Inflammatory macrophage treated with lipopolysaccharide for 1 hour (primary cell): ENCODE measurements at places on chromosomes 1 and 21.

DNA sequence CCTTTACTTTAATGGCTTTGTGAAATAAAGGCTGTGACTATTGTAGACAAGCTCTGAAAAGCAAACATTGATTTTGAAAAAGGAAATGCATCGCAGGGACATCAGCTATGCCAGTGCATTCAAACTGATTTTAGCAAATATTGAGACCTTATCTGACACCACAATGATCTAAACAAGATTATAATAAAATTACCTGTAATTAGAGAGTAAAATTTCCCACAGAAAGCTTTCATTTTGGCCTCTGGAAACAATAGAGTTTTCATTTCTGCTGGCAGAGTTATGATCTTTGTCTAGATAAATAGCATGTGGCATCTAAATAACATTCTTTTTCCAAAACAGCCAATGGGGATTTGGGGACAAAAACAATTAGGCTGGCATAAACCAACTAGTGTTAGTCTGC lies 650.4 kb upstream of the PRMT6 start:
- DNase-seq: no peak

- no peak for DNase-seq
Observed at GRCh38 chr1:59258412-59259032, 38.4 kb upstream of the FGGY start.

- DNase-seq: peak; percentile 10
Observed at GRCh38 chr1:172499636-172500141, 33.3 kb upstream of the SUCO start.

- no peak for DNase-seq
Observed at GRCh38 chr1:101250222-101250621, 13.4 kb downstream of the S1PR1 start.

- DNase-seq: no peak
Observed at GRCh38 chr1:84686223-84686622, 4.0 kb downstream of the SSX2IP start.

DNA sequence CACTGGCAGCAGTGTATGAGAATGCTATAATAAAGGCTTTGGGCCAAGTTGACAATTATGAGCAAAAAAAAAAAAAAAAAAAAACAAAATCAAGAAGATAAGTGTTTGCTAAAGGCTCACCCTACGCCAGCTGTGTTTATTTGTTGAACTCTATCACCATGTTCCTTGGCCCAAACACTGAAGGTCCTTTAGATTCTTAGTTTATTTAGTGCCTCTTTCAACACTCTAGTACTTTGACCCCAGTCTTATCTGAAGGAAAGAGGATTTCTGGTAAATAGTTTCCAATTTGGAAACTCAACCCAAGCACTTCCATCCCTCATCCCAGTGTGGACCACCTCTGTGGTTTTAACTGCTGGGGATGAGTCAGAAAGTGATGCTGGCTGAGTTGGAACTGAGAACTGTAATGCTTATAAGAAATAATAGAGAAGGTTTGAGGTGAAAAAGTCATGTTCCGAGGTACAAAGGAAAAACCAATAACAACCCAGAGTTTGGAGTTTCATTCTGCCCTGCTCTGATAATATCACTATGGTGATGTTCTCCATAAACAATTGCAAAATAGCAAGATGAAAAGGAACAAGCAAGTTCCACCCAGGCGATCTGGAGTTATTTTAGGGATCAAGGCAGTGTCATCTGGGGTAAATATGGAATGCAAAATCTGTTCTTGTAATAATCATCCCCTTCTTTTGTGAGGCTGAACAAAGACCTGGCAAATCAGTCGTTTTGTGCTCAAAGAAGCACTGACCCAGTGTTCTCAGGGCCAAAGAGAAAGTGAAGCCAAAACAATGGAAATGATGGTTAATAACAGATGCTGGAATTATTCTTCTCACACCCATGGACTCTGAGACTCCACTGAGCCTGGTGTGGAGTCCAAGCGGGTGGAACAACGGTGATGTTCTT lies 19.7 kb upstream of the CAPZB start:
- peak; percentile 60 for DNase-seq

GRCh38 chr1:6475381-6476133 lies 9.6 kb upstream of the TNFRSF25 start:
- no peak for DNase-seq

DNA sequence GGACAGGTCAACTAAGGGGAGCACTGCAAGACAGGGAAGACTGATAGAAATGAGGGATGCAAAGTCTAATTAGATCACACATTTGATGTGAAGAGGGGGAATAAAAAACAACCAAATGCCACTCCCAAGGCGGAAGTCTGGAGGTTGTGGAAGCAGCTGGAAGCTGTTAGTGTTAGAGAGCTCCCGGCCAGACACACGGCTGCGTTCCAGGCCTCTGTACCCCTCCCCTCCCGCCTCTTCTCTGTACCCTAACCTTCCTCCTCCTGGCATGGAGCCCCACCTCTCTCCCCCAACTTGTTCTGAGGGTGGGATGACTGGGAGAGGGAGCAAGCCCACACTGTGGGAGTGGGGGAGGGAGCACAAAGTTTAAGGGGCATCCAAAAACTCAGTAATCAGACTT lies 67.0 kb downstream of the PLEKHA6 start:
- no peak for DNase-seq

- no peak for DNase-seq
Observed at GRCh38 chr1:65769636-65770035, 23.1 kb upstream of the PDE4B start.

- no peak for DNase-seq
Observed at GRCh38 chr1:175792136-175792535, 48.7 kb upstream of the TNR start.

DNA sequence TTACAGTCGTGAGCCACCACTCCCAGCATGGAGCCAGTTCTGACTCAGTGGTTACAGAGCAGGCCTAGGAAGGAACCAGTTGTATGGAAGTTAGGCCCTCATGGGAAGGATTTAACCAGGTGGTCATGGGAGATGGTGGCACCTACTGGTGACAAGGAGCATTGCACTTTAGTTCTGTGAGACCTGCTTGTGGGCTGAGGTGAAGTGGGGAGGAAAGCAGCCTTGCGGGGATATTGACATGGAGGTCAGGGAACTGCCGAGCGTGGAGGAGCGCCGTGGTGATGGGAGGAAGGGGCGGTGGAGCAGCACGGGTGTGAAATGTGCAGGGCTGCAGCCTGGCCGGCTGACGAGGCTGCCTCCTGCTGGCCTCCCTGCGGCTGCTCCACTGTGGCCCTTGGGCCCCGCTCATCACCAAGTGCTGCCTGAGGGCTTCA lies 100.4 kb downstream of the GALNT2 start:
- DNase-seq: peak; percentile 59
